ENCODE measurements at places on chromosomes 1 and 21. TPM values are rescaled to one million over a fixed set of nuclear protein-coding genes. Genes with fewer than 3 reads are reported as not detected.

GRCh38 chr1:151593730-151594129, 18.1 kb upstream of the SNX27 start:
- H3K36me3 ChIP-seq, result no peaks in the 10 kb centered on the region
- no peak overlapping the region for H3K27ac ChIP-seq
- DNase-seq, result no peak
- H3K27me3 ChIP-seq, result no peaks in the 10 kb centered on the region
- no peaks in the 10 kb centered on the region for H3K4me1 ChIP-seq
- no peak overlapping the region for H3K4me3 ChIP-seq

The SZRD1 gene
- 15.8 TPM for total RNA-seq

The PKLR gene
- not detected for total RNA-seq

DNA sequence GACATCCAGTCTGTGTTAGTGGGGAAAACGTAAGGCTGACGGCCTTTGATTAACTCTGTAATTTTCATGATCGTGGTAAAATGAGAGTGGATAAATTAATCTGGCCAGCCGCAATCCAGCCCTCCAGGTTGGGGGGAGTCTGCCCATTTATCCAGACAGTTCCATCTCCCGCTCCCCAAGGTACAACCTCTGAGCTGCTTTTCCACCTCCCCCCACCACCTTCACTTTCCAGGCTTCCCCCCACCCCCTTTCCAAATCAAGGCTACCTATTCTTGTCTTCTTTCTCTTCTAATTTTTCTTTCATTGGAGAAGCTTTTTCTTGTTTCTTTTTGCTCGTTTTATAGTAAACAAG, 6.0 kb downstream of the MIER1 start:
- DNase-seq, result no peak
- H3K4me3 ChIP-seq, result peak overlapping the region; percentile 71
- peak overlapping the region; percentile 100 for H3K27ac ChIP-seq
- no peaks in the 10 kb centered on the region for H3K27me3 ChIP-seq
- H3K36me3 ChIP-seq, result no peaks in the 10 kb centered on the region

DNA sequence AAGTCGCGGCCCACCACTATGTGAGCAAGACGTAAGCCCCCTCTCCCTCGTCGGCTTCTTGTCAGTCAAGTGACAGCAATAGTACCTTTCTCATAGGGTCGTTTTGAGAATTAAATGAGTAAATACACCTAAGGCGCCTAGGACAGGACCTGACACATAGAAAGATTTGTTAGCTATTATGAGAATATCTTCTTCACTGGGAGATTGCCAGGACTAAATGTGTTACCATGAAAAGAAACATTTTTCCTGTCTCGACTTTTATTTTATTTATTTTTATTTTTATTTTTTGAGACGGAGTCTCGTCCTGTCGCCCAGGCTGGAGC, 798 bp downstream of the PMF1 start:
- peaks cover 38% of the 10 kb centered on the region for H3K36me3 ChIP-seq
- DNase-seq, result no peak
- peak overlapping the region; percentile 71 for H3K4me3 ChIP-seq

The STX12 gene
- total RNA-seq, result 94.2 TPM

- no peaks in the 10 kb centered on the region for H3K36me3 ChIP-seq
- peak overlapping the region; percentile 40 for H3K27ac ChIP-seq
- no peak for DNase-seq
- peaks cover 30% of the 10 kb centered on the region for H3K4me1 ChIP-seq
- no peak overlapping the region for H3K4me3 ChIP-seq
Measured at GRCh38 chr1:51472359-51472758, 46.7 kb downstream of the EPS15 start.

All from stomach (tissue), 19 donors.